Activated CD4-positive, alpha-beta T cell treated with anti-CD3 and anti-CD28 coated beads, Interleukin-2, amount 10 ng/mL, durations not matched to agents 24 days and 14 days (primary cell): ENCODE measurements at places on chromosomes 12 and 14.

GRCh38 chr12:49664591-49665239 lies 41.4 kb downstream of the PRPF40B start:
- H3K27me3 ChIP-seq = no peaks in the 10 kb centered on the region
- H3K4me3 ChIP-seq = peak overlapping the region; percentile 4
- peak overlapping the region; percentile 13 for H3K27ac ChIP-seq
- no peak for DNase-seq
- peaks cover 71% of the 10 kb centered on the region for H3K4me1 ChIP-seq

- no peaks in the 10 kb centered on the region for H3K27me3 ChIP-seq
- no peak for DNase-seq
- no peaks in the 10 kb centered on the region for H3K4me1 ChIP-seq
- H3K4me3 ChIP-seq = no peak overlapping the region
- H3K36me3 ChIP-seq = no peaks in the 10 kb centered on the region
- no peak overlapping the region for H3K27ac ChIP-seq
These were observed 96.1 kb downstream of the IPO8 start for GRCh38 chr12:30599608-30600007.

GRCh38 chr14:56176530-56176929 lies 58.3 kb downstream of the PELI2 start:
- no peak for DNase-seq
- H3K27me3 ChIP-seq = no peaks in the 10 kb centered on the region
- no peak overlapping the region for H3K4me3 ChIP-seq
- no peak overlapping the region for H3K27ac ChIP-seq
- H3K36me3 ChIP-seq = peaks cover 11% of the 10 kb centered on the region
- peaks cover 34% of the 10 kb centered on the region for H3K4me1 ChIP-seq

DNA sequence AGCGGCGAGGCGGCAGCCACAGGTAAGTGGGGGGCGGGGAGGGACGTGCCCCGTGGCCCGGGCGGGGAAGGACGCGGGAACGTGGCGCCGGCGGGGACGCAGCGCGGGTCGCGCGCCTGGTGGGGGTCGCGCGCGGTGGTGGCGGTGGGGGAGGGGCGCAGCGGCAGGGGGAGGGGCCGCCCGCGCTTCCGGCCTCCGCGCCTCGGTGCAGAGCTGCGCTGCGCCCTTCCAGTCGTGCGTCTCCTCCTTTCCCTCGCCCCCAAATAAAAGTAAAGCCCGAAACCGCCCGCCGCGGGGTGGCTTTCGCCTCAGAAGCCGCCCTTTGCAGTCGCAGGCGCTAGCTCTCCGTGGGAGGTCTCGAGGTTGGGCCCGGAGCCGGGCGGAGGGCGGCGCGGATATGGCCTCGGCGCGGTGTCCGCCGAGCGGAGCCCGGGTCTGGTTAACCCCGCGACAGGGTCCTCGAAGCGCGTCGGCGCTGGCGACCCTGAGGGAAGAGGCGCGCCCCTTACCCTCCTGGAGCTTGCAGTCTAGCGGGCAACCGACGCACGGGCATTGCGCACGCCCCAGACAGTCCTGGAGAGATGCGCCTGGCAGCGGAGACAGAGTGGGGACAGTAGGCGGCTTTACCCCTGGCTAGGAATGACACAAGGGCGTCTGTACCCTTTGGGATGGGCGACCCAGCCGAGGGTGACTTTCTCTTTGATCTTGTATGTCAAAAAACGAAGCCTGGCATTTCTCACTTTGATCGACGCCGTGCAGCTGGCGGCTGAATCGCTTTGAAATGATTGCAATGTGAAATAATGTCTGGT lies 589 bp downstream of the ATF1 start:
- DNase-seq = peak; percentile 92
- peak overlapping the region; percentile 94 for H3K4me3 ChIP-seq
- peaks cover 31% of the 10 kb centered on the region for H3K4me1 ChIP-seq
- peak overlapping the region; percentile 99 for H3K27ac ChIP-seq
- H3K36me3 ChIP-seq = peaks cover 11% of the 10 kb centered on the region

- no peak for DNase-seq
- H3K27ac ChIP-seq = no peak overlapping the region
- H3K36me3 ChIP-seq = peaks cover 13% of the 10 kb centered on the region
- H3K27me3 ChIP-seq = no peaks in the 10 kb centered on the region
These were observed 33.7 kb upstream of the TEAD4 start for GRCh38 chr12:2925322-2925995.

GRCh38 chr14:92702441-92702918 lies 45.9 kb downstream of the LGMN start:
- H3K36me3 ChIP-seq = no peaks in the 10 kb centered on the region
- no peak for DNase-seq
- no peak overlapping the region for H3K4me3 ChIP-seq
- H3K27ac ChIP-seq = no peak overlapping the region
- no peaks in the 10 kb centered on the region for H3K4me1 ChIP-seq

GRCh38 chr12:68608191-68608590 lies 2.5 kb upstream of the RAP1B start:
- H3K27me3 ChIP-seq = no peaks in the 10 kb centered on the region
- peaks cover 18% of the 10 kb centered on the region for H3K4me1 ChIP-seq
- DNase-seq = no peak
- no peak overlapping the region for H3K4me3 ChIP-seq
- H3K36me3 ChIP-seq = peaks cover 19% of the 10 kb centered on the region

DNA sequence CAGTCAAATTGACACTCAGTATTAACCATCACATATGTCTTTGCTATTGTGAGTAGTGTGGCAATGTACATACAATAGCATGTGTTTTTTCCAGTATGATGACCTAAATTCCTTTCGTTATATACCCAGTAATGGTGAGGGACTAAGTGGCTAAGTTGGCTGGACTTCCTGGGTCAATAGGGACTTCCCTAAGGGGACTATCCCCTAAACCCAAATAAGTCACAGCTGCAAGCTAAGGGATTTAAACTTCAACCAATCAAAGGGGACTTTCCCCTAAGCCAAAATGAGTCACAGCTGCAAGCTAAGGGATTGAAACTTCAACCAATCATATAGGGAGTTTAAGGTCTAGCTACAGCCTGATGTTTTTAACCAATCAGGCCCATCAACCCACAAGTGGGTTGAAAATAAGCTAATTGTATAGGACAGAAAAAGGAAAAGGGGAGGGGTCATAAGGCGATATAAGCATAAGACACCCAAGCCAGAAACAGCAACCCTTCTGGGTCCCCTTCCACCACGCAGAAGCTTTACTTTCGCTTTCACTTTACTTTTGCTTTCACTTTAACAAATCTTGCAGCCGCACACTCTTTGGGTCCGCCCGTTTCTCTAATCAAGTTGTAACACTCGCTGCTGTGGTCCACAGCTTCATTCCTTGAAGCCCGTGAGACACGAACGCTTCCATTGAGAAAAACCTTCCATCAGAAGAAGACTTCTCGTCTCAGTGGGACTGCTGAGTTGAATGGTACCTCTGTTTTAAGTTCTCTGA lies 404.4 kb downstream of the FLRT2 start:
- H3K4me1 ChIP-seq = peaks cover 25% of the 10 kb centered on the region
- H3K27me3 ChIP-seq = no peaks in the 10 kb centered on the region
- peak overlapping the region; percentile 90 for H3K27ac ChIP-seq
- peaks cover 16% of the 10 kb centered on the region for H3K36me3 ChIP-seq
- H3K4me3 ChIP-seq = peak overlapping the region; percentile 89

DNA sequence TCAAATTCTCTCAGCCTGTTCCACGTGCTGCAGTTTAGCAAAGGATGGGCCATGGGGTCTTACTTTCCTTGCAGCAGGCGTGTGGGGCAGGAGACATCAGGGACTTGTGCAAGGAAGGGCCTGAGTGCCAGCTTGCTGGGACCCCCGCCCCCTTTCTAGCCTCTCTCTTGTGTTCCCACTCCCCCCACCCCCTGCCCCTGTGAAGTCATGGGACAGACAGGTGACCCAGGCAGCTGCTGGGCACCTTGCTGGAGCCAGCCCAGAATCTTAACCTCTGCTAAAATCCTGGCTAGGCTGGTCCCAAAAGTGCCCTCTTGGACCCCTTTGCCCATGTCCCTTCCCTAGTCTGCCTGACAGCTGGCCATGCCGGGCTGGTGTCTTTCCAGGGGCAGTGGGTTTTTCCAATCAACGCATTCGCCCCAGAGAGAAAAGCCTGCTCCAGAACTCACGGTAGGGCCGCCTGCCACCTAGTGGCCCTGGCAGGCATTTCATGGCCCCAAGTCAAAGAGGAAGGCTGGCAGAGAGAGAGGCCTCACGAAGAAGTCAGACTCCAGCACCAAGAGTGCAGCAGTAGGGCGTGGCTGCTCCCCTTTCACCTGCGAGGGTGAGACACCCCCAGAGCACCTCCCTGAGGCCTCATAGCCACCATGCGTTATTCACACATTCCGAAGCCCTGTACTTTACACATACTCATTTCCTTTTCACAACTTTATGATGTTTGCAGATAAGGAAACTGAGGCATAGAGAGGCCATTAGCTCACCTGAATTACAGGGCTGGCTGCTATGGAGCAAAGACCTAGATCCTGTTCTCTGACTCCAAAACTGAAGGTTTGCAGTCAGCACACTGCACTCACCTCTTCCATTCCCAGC lies 67.4 kb downstream of the LGMN start:
- DNase-seq = peak; percentile 93
- peaks cover 57% of the 10 kb centered on the region for H3K36me3 ChIP-seq
- H3K27me3 ChIP-seq = no peaks in the 10 kb centered on the region
- H3K4me3 ChIP-seq = no peak overlapping the region
- peak overlapping the region; percentile 48 for H3K27ac ChIP-seq
- peaks cover 29% of the 10 kb centered on the region for H3K4me1 ChIP-seq

DNA sequence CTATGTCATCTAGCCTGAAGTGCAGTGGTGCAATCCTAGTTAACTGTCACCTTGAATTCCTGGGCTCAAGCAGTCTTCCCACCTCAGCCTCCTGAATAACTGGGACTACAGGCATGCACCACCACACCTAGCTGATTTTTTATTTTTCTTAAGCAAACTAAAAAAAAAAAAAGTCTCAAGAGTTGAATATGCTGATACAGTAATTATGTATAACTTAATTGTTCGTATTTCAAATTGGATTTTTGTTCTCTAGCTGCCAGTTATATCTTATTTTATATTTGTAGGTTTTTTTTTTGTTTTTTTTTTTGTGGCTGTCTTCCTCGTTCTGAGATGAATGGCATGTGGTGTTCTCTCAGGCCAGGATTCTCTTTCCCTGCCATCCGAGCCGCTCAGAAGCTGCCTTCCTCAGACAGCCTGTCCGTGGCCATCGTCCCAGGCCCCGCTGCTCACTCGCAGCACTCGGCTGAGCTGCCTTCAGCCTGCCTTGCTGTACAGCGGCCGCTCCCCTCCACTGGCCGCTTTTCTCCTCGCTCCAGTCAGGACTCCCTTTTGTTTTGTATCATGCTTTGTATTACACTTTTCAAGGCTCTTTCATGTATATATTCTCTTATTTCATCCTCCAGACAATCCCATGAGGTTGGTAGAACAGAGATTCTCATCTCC lies 53.3 kb downstream of the WDR20 start:
- H3K36me3 ChIP-seq = peaks cover 20% of the 10 kb centered on the region
- peaks cover 17% of the 10 kb centered on the region for H3K4me1 ChIP-seq
- no peak for DNase-seq
- no peak overlapping the region for H3K4me3 ChIP-seq
- H3K27ac ChIP-seq = no peak overlapping the region
- H3K27me3 ChIP-seq = no peaks in the 10 kb centered on the region

GRCh38 chr12:54495327-54495726 lies 2.2 kb upstream of the NCKAP1L start:
- H3K27me3 ChIP-seq = no peaks in the 10 kb centered on the region
- H3K36me3 ChIP-seq = peaks cover 13% of the 10 kb centered on the region
- H3K4me1 ChIP-seq = peaks cover 16% of the 10 kb centered on the region
- H3K27ac ChIP-seq = no peak overlapping the region
- DNase-seq = no peak

GRCh38 chr12:19148860-19149259 lies 19.3 kb downstream of the PLEKHA5 start:
- no peak overlapping the region for H3K27ac ChIP-seq
- DNase-seq = no peak
- H3K27me3 ChIP-seq = no peaks in the 10 kb centered on the region
- no peaks in the 10 kb centered on the region for H3K4me1 ChIP-seq

DNA sequence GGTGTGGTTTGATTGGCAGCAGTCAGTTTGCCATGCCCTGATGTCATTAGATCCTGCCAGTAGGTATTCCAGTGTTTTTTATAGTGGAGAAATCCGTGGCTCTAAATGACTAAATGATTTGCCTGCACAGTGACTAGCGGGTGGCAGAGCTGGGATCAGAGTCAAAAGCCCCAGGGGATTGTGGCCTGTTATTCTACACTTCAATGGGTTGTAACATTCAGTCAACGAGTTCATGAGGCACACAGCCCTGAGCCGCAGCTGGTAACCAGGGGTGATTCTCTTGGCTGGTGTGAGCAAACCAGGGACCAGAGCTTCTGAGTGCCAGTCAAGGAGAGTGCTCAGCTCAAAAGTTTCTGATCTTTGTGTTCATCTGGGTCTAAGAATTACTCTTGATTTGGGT lies 1.8 kb downstream of the MYH6 start:
- H3K36me3 ChIP-seq = no peaks in the 10 kb centered on the region
- no peaks in the 10 kb centered on the region for H3K4me1 ChIP-seq
- peaks cover 4% of the 10 kb centered on the region for H3K27me3 ChIP-seq
- H3K27ac ChIP-seq = no peak overlapping the region
- DNase-seq = no peak
